ENCODE measurements at places on chromosomes 12 and 14.

GRCh38 chr14:101707863-101708620 is 53.5 kb upstream of the PPP2R5C start:
- DNase-seq: no peak

DNA sequence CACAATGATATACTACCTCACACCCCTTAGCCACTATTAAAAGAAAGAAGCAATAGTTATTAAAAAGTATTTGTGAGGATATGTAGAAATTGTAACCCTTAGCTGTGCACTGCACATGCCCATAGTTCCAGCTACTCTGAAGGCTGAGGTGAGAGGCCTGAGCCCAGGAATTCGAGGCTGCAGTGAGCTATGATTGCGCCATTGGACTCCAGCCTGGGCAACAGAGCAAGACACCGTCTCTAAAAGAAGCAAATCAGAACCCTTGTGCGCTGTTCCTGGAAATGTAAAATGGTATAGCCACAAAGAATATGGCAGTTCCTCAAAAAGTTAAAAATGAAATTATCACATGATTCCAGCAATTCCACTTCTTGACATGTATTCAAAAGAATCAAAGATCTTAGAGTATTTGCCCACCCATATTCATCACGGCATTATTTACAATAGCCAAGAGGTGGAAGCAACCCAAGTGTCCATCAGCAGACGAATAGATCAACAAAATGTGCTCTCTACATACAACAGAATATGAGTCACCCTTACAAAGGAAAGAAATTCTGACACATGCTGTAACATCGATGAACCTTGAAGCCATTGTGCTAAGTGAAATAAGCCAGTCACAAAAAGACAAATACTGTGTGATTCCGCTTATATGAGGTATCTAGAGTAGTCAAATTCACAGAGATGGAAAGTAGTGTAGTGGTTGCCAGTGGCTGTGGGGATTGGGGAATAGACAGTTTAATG is 23.7 kb upstream of the YLPM1 start:
- DNase-seq: no peak

GRCh38 chr12:103773109-103773910 is 67.7 kb downstream of the NT5DC3 start:
- DNase-seq: peak; percentile 49

DNA sequence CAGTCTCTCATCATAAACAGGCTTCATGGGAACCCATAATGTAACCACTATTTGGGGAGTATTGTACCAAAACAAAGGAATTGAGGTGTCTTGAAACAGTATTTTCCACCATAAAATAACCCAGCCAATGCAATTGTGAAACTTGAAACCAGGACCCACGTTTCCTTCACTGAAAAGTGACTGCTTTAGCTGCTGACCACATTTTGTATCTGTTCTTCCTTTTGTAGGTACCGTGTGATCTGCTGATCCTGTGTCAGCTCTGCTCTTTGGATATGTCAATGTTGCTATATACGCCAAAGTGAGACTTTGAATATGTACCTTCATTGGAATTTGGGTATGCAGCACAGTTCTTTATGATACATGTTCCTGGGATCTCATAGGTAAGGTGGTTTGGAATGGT is 95.1 kb upstream of the CNTN1 start:
- DNase-seq: no peak

DNA sequence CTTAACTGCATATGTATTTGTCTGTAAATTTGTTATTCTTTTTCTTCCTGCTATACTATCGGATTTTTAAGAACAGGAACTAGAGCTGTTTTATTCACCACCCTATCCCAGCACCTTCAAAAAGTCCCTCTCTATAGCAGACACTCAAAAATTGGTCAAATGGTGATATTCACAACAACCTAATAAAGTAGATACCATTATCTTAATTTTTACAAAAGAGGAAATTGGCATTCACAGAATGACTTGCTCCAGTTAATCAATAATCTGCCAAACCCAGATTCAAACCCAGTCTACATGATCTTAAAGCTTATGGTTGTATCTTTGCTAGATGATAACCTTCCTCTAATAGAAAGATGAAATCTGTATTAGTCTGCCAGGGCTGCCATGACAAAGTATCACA is 426.6 kb downstream of the EGLN3 start:
- DNase-seq: no peak

DNA sequence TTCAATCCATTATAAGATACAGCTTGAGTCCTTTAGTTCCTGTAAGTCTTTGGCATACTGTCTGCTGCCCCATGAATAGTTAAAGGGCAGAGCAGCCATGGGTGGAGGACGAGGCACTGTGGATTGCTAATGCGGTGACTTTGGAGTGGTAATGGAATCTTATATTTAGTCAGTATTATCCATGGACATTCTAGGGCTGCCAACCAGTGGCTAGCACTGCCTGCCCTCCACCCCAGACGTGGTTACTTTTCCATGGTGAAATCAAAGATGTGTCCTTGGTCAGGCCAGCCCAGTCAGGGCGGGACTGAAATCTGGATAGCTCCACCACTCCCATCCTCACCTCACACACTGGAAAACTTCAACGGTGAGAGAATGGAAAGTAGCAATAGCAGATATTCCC is 2.3 kb downstream of the TTC9 start:
- DNase-seq: no peak

- peak; percentile 28 for DNase-seq
Measured at GRCh38 chr12:110582276-110583136, 612 bp downstream of the PPTC7 start.

- DNase-seq: no peak
Measured at GRCh38 chr12:24902511-24903328, 46.2 kb downstream of the BCAT1 start.

- DNase-seq: no peak
Measured at GRCh38 chr12:86623267-86623666, 367.1 kb upstream of the MGAT4C start.

DNA sequence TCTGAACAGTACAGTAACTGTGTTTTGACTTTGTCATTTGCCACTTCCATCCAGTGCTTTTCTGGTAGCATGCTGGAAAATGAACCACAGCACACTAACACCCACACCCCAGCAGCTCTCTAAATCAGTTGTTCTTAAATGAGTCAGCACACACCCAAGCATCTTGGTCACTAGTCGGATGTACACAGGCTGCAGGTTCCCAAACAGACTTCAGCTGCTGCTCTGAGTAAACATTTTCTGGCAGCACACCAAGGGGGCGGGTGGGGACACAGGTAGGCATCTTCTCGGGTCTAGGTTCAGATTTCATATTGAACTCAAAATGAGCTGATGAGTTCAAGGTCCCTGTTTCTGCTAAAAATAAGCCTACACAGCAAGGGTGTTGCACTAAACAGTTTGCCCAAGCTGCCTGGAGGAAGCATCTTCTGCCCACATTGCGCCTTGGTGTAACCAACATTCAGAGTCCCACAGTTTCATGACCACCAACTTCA is 39.8 kb downstream of the IFNG start:
- no peak for DNase-seq

DNA sequence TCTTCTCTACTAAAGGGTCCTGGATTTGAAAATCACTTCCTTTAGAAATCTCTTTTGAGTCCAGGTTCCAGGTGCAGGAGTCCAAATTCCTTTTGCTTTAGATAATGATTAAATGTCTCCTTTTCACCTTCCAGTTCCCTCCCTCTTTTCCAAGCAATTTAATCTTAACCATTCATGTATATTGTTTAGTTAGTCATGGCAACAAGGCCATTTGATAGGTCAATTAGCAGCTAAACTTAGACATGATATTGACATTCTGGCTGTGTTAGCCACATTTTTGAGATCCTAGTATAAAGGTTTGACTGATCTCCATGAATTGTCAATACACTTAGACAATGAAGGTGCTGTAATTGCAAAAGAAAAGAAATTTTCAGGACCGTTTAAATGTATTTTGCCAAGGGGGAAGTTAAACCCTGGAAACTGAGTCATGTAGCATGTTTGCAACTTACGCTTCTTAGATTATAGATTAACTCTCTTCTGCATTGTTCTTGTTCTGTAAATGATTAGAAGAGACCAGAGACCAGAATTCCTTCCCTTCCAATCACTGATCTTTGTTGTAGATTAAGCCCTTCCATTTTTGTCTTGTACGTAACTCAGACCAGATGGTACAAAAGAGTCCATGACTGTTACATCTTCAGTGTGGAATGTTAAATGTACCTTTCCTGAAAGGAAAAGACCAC is 12.4 kb upstream of the C12orf75 start:
- no peak for DNase-seq

- no peak for DNase-seq
Measured at GRCh38 chr12:58247633-58248032, 306.3 kb downstream of the ATP23 start.

- peak; percentile 17 for DNase-seq
Measured at GRCh38 chr12:4526923-4527546, 11.7 kb upstream of the RAD51AP1 start.

- no peak for DNase-seq
Measured at GRCh38 chr12:125194163-125194773, 129.0 kb downstream of the AACS start.

- DNase-seq: no peak
Measured at GRCh38 chr14:96894966-96895365, 97.8 kb downstream of the VRK1 start.

- DNase-seq: peak; percentile 39
Measured at GRCh38 chr14:35384455-35385041, 20.0 kb downstream of the NFKBIA start.

- DNase-seq: no peak
Measured at GRCh38 chr12:51598156-51598555, 7.1 kb downstream of the SCN8A start.

- DNase-seq: no peak
Measured at GRCh38 chr12:130049666-130050065, 112.6 kb upstream of the FZD10 start.

DNA sequence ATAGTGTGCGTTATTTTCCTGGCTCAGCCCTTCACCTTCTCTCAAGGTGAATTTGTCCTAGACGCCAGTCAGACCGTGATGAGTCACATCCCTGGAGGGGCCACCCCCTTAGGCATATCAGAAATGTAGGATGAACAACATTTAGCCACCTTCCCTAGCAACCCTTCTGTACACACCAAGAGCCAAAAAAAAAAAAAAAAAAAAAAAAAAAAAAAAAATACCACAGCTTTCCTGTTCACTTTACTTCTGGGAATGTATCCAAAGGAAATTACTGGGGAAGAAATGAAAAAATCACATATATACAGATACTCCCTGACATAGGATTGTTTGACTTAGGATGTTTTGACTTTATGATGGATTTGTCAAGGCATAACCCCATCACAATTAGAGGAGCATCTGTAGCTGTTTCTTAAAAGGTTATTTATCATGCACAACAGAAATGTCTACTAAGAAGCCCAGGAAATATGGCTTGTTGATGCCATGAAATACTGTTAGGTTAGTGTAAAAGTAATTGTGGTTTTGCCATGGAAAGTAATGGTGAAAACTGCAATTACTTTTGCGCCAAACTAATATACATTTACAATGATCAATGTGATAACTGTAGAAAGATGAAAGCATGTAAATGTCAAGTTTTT is 68.2 kb upstream of the BDKRB2 start:
- no peak for DNase-seq

All from DMS79 treated with DMSO at 0.1 percent for 48 hours (cell line).